CD4-positive, alpha-beta T cell treated with Interleukin-6 at 100 ng/mL for 8 hours (primary cell): ENCODE measurements at places on chromosomes 2 and 18.

GRCh38 chr2:62998949-62999348, 51.7 kb upstream of the OTX1 start:
- no peak for DNase-seq

- no peak for DNase-seq
These were observed 114.0 kb downstream of the CYP26B1 start for GRCh38 chr2:72033636-72034035.

DNA sequence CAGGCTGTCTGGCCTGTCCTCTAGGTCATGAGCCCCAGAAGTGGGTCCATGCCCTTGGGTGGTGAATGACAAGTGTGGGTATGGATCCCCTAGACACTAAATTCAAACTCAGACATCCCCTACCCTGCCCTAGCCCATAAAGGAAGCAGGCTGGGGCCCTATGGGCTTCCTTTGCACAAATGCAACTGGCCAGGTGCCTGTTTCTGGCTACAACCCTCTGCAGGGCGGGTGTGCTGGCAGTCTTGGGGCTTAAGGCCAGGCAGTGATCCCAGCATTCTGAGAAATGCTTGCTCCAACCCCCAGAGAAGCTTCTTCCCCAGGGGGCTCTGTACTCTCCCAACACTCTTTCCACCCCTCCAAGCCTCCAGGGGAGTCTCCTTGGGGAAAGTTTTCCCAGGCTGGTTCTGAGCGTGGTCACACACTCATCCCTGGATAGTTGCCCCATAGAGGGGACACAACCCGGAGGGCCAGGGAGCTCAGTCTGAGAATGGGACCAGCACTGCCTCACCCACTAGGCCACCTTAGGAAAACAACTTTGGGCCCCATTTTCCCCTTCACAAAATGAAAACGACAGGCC, 16.6 kb upstream of the ASPRV1 start:
- no peak for DNase-seq

DNA sequence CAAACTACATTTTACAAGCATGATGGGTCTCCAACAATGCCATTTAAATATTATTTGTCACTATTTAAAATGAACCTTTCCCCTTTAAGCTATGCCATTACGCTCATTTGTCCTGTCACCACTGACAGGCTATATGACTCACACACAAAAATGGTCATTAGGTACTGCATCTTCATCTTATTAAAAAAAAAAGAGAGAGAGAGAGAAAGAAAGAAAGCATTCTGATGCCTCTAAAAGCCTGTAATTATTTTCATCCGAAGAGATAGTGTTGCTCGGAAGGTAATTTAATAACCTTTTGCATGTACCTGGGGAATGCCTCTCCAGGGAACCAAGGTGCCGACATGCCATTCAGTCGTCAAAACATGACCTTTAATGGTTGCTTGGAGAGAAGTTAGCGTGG, 226.7 kb downstream of the ARHGAP15 start:
- DNase-seq = no peak

DNA sequence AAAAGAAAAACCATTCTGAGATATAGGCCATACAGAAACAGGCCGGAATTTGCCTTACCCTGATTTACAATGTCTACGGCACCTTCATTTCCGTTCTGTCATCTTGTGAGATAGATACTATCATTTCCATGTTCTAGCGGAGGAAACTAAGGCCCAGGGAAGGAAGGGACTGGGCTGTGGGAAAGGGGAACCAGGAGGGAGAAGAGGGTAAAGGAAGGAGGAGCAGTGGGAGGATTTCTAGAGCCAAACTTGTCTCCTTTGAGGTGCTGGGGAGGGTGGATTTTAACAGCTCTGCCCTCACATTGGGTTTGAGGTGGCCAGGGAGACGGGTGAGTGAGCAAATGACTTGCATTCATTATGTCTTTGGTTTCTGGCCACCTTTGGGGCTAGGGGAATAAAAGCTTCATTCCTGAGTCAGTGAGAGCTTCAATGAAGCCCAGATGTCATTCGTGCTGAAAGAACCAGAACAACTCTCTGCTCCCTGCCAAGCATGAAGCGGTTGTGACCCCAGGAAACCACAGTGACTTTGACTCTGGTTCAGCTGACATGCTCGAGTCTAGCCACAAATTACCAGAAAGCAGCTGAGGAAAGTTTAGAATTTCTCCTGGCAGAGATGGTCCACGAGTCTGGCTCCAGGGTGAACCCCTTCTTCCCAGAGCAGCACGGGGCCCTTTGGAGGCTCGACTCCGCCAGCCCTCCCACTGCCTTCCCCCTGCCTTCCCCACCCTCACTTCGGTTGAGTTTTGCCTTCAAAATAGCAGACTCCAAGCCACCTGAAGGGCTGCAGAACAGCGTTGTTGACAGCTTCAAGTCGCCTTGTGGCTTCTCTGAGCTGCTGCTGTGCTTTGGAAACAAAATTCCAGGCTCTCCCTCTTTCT, 3.8 kb downstream of the ACTG2 start:
- peak; percentile 37 for DNase-seq

GRCh38 chr2:8026381-8026780, 655.5 kb upstream of the ID2 start:
- DNase-seq = no peak

- peak; percentile 36 for DNase-seq
These were observed 94.5 kb upstream of the TTC39C start for GRCh38 chr18:23920054-23920453.

DNA sequence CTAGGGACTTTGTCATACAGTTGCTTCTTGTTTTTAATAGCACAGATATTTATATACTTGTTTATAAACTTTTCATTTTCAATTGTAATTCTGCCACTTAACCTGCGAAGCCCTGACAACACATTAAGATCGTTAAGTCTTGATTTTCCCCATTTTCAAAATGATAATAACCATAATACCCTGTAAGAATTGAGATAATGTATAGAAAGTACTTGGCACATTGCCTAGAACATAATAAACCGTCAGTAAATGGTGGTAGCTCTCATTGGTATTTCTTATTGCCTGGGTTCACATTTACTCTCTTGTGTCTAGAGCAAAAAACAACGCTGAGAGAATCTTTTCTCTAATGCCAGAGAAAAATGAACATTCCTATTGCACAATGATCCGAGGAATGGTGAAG, 18.6 kb downstream of the PTCD3 start:
- no peak for DNase-seq

GRCh38 chr2:26274058-26274613, 29.4 kb downstream of the HADHB start:
- no peak for DNase-seq

- DNase-seq = no peak
These were observed 17.5 kb upstream of the RANBP2 start for GRCh38 chr2:108701806-108702205.

- DNase-seq = no peak
These were observed 146.3 kb downstream of the TDRD15 start for GRCh38 chr2:21270083-21270491.

DNA sequence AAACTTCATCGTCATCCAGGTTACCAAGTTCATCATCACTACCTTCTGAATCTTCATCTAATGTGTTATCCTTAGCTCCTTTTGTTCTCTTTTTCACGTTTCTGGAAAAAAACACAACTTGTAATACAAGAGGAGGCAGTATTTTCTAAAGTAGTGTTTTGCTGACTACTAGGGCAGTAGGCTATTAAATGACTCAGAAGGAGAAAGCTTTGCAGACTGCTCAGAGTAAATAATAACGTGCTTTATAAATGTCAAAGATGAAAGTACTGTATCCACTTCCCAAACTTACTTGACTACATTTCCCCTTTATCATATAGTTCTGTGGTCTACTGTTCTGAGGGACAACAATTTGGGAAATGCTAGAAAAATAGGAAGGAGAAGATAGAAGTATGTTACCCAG, 15.6 kb downstream of the CEBPZOS start:
- no peak for DNase-seq

DNA sequence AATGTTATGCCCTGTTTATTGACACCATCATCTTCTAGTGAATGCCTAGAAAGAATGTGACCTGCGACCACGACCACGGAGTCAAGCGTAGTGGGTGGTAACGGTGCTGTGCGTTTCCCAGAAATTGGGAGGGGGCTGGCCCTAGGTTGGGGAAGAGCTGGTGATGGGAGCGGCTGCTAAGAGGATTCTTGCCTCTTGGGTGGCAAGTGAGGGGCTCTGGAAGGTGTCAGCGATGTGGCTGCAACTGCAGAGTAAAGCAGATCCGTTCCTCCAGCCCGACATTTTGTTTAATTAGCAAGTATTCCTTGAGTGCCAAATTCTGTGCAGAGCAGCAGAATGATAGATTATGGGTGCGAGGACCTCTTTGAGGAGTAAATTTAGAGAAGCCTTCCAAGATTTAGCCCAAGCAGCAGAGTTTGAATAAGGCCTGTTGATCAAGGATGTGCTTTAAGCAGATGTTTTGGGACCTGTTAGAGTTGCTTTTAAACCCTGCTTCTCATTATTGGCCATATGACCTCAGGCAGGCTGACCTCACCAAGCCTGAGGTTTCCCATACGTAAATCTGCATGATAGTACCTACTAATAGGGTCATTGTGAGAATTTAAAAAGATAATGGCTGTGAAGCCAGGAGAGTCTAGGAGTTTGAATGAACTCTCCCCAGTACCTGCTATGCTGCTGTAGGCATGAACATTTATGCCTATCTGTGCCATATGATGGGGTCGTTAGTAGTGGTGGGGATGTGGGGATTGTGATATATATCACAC, 287.7 kb downstream of the PTGR3 start:
- DNase-seq = no peak

DNA sequence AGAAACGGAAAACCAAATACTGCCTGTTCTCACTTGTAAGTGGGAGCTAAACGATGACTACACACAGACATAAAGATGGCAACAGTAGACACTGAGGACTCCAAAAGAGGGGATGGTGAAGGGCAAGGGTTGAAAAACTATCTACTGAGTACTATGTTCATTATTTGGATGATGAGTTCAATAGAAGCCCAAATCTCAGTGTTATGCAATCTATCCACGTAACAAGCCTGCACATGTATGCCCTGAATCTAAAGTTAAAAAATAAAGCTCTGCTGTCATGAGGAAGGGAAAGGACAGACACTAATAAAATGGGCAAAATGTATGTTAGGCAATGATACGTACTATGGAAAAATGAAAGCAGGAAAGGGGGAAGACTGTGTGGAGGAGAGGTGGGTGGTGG, 376.0 kb downstream of the TGIF1 start:
- DNase-seq = no peak

DNA sequence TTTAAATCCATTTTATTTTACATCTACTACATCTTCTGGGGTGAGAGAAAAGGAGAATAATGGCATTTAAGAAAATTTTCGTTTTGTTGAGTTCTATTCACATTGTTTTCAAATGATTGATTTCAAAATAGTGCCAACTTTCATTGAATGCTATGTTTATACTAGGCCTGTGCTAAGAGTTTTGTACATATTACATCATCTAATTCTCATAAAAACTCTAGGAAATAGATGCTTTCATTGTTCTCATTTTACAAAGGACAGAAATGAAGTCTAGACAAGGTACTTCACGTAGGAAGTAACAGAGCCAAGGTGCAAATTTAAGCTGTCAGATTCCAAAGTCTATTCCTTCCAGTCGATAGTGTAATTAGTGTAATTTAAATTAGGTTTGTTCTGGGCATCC, 402.8 kb upstream of the UBE2E3 start:
- DNase-seq = no peak

DNA sequence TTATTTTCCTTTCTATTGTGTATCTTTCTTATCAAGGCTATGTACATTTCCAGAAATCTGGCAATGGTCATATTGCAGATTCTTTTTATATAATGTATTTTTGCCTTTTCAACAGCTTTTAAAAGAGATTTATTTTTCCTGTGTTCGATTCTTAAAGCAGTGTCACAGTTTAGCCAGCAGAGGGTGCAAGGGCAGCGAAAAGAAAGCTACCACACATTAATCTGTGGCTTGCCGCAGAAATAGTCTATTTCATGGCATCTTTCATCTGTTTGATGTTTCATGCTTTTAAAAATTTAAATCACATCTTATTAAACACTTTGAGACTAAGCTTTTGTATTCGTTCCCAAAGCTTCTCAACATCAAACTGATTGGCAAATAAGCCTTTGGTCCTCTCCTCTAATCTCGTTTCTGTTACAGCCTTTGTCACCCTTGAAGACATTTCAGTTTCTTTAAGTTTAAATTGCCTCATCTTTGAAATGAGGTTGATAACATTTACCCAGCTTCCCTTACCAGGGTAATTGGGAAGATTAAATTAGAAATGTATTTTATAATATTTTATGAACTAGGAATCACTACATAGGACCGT, 73.3 kb downstream of the PIK3C3 start:
- DNase-seq = peak; percentile 25

GRCh38 chr18:1213126-1213525, 308.5 kb downstream of the ADCYAP1 start:
- DNase-seq = no peak

- no peak for DNase-seq
These were observed 12.1 kb upstream of the HES6 start for GRCh38 chr2:238251986-238252385.

DNA sequence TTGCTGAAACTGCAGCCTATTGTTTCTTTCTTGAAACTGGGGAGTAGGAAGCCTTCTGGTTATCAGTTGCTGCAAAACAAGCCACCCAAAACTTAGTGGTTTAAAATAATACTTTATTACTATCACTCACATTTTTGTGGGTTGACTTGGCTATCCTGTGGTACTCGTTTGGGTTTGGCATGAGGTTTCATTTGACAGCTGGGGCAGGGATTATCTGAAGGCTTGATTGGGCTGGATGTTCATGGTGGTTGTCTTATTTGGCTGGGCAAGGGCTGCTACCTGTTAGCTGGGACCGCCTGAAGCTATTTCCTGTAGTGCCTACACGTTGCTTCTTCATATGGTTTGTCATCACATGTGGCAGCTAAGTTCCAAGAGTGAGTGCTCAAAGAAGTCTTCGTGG, 122.3 kb downstream of the PLCL1 start:
- no peak for DNase-seq

DNA sequence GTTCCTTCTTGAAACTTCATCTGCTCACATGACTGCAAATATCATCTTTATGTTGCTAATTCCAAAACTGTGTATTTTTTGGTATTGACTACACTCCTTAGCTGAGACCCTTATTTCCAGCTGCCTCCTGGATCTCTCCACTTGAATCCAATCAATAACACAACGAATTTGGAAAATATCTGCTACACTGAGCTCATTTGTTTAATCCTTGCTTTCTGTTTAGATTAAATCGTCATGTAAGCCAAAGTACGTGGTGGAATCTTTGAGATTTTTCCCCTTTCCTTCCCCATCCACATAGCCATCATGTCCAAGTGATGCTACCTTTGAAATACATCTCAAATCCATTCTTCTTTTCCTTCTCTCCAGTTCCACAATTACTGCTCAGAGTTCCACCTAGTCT, 15.6 kb downstream of the OTX1 start:
- no peak for DNase-seq

- peak; percentile 50 for DNase-seq
These were observed 53.9 kb upstream of the CYTIP start for GRCh38 chr2:157497638-157498314.

GRCh38 chr2:237405006-237405559, 8.9 kb downstream of the COL6A3 start:
- no peak for DNase-seq

- DNase-seq = no peak
These were observed 36.6 kb downstream of the VAPA start for GRCh38 chr18:9950289-9951016.
